CD8-positive, alpha-beta T cell (primary cell): ENCODE measurements at places on chromosomes 12 and 14.

GRCh38 chr14:103393676-103394626 lies 8.7 kb downstream of the MARK3 start:
- no peak for DNase-seq

DNA sequence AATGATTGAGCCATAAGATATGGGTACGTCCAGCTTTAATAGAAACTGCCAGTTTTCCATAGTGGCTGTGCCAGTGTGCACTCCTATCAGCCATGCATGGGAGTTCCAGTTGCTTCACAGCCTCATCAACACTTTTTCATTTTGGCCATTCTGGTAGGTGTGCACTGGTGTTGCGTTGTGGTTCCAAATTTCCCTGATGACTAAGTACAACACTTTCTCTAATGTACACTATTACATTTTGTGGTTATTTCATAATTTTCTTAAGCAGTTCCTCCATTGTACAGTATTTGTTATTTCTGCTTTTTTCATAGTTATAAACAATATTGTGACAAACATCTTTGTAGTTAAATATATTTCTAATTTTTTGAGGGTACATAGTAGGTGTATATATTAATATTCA lies 21.5 kb upstream of the OAS1 start:
- no peak for DNase-seq

DNA sequence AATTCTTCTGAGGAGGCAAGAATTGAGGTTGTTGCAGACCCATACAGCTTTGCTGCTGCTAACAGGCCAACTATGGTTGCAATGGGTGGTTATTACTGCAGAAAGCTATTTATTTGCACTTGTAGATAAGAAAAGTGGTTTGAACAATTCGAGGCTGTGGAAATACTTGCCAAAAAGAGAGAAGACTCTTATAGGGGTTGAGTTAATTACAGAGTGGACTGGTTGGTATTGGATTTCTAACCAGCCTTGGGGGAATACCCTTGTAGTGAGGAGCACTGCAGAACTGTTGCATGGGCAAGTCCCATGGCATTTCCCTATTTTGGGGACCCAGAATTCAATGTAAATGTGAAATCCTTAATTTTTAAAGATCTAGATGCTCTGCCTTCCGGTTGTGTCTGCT lies 120.5 kb downstream of the KCNMB4 start:
- DNase-seq: no peak

DNA sequence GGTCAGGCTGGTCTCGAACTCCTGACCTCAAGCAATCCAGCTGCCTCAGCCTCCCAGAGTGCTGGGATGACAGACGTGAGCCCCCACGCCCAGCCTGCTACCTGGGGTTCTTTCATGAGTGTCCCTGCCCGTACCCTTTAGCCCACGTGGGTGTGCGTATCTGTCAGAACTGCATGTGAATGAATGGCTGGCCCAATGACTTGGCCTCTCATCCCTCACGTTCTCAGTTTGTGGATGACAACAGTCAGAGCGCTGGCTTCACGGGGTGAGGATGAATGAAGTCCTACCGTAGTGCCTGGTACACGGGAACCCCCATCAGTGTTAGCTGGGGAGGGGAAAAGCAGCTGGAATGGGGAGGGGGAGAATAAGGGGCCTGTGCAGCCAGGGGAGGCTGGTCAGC lies 16.1 kb upstream of the ZDHHC22 start:
- no peak for DNase-seq

GRCh38 chr12:123744836-123745235 lies 17.3 kb upstream of the DNAH10 start:
- DNase-seq: no peak

- no peak for DNase-seq
These were observed 44.9 kb downstream of the LIN7A start for GRCh38 chr12:80892597-80893445.

DNA sequence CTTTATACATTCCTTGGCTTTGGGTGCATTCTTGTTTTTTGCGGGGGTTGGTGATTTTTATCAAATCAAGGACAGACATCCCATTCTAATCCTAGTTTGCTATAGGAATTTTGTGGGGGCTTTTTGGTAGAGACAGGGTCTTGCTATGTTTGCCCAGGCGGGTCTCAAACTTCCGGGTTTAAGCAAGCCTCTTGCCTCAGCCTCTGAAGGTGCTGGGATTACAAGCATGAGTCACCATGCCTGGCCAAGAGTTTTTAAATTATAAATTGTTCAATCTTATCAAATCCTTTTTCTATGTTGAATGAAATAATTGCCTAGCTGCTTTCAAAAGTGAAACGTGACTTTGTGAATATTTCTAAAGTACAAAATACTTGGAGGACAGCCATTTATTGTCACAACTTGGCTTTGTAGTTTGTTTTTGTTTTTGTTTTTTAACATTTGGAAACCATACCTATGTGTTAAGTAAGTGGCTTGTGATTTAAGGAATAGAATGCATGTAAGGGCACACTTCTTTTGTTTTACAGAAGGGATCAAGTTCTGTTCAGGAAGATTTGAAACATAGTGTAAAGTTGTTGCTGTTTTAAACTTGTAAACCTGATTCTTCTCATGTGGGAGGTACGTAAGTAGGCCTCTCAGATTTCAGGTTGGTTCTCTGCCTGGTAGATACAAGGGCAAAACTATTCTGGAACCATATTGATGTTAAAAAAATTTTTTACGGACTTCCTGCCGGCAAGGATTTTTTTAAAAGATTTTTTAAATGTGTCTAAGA lies 13.4 kb downstream of the MARK3 start:
- no peak for DNase-seq

DNA sequence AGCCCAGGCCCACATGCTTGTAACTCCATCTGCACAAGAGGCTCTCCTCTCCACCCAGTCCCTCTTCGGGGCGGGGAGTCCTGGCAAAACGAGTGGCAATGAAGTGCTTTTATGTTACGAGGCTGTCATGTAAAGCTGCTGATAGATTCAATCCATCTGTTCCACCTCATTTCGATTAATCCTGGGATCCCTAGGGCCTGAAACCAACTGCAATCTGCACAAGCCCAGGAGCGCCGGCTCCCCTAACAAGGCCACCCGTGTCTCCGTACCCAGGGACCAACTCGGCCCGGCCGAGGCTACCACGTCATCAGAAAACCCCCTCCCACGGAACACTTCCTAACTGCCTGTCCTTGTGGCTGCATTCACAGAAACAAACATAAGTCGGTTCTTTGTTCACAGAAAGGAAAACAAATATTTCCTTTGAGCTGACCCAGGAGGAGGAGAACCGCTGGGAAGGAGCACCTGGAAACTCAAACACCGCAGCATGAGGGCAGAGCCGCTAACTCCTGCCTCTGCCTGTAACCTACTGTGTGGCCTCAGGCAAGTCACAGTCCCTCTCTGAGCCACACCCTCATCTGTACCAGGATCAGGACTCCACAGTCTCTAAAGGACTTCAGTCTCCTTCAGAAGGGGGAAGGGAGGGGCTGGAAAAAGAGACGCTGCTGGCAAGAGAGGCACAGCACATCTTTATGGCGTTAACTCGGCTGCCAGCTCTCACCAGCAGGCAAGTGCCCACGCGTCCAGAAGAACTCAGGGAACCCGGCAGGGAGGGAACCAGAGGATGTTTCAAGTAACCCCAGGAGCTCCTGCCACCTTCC lies 47.8 kb downstream of the CCDC88C start:
- no peak for DNase-seq

- no peak for DNase-seq
These were observed 179.1 kb downstream of the AACS start for GRCh38 chr12:125244338-125244737.

DNA sequence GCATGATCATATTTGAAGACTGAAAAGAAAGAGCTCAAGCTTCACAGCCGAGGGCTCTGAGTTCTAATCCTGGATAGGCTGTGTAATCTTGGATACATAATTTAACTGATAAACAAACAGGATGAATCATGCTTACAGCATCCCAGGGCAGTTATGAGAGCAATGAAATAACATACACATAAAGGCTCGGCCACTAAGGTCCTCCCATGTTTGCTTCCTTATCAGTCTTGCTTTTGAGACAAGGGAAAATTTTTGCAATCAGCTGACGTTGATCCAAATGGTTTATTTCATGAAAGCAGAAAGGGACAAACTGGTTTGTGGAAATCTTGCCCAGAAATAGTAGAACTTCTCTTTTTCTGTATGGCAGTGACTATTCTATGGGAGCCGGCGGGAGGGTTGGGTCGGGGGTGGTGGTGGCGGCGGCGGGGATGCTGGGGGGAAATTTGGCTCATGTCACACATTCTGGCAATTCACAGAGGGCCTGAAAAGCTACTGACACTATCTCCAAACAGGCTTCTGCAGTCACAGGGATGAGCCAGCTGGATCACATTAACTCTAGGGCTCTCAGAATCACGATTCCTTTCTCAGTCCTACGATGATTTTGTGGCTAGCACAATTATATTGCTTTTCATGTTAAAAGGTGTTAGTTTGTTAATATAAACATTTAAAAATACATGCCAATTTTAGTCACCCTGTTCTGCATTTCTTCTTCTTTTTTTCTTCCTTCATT lies 124.5 kb downstream of the SLC8A3 start:
- no peak for DNase-seq

GRCh38 chr14:96324219-96324618 lies 38.9 kb downstream of the ATG2B start:
- DNase-seq: no peak

GRCh38 chr12:1619159-1619558 lies 9.9 kb upstream of the WNT5B start:
- no peak for DNase-seq
